Astrocyte of the cerebellum (primary cell): ENCODE measurements at places on chromosomes 5 and 9.

DNA sequence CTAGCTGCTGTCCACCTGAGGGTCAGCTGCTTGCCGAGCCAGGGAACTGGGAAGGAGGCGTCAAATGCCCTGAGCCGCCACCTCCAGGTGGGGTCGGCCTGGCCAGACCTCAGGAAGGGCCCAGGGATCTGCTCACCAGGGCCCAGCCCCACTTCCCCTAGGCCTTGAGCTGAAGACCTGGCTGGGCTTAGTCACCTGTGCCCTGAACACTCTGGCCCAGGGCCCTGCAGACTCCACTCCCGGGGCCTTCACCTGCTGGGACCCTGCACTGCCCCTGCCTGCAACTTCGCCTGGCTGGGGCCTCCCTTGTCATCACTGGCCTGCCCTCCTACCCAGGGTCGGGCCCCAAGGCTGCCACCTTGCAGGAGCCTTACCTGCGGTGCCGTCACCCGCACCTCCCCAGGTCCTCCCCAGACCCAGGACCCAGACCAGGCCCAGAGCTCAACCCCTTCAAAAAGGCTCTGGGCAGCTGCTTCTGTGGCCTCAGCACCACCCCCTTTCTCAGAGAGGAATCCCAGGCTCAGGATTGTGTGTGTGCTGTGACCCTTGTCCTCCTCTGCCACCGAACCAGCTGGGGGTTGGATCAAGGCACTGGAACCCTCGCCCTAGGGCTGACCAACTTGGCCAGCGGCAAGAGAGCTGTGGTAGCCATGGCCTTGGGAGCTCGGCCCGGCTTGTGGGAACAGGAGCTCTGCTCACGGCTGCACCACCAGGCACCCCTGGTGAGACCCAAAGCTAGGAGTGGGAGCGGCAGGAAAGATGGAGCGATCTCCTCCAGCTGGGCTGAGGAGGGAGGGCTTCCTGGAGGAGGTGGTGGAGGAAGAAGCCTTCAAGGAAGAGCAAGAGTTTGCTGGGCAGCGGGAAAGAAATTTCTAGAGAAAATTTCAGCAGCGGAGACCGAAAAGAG, 1.2 kb upstream of the NELFB start:
- DNase-seq, result no peak

DNA sequence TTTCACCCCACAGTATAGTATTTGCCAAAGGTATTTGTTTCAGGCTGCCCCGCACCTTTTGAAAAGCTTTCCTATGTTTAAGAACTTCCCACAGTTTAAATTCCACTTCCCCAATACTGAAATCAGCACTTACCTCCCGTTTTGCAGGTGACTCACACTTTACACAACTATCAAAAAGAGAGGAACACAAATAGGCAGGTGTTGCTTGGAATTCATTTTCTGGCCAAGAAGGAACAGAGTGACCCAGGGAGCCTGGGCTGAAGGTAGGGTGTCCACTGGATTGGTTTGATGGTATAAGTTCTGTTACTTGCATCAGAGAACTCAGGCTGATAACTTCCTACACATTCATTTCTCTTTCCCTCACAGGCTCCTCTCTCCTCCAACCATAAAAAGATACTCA, 60.1 kb upstream of the SLC30A5 start:
- DNase-seq, result no peak

DNA sequence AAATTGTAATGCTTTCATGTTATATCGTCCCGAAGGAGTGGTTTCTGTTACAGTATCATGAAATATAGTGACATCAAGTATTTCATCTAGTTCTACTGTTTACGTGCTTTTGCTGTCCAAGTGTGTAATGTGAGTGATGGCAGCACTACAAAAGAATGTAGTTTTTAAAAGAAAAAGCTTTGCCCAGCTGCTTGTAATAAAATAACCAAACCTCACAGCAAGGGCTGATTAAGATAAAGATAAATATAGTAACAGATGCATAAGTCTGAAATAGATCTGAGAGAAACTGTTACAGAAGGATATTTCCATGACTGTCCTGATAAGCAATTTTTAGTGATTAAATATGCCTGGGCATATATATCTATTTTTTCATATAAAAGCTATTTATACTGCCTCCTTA, 106.4 kb downstream of the AUH start:
- DNase-seq, result peak; percentile 16

GRCh38 chr9:134297083-134297410, 29.2 kb upstream of the RXRA start:
- no peak for DNase-seq

DNA sequence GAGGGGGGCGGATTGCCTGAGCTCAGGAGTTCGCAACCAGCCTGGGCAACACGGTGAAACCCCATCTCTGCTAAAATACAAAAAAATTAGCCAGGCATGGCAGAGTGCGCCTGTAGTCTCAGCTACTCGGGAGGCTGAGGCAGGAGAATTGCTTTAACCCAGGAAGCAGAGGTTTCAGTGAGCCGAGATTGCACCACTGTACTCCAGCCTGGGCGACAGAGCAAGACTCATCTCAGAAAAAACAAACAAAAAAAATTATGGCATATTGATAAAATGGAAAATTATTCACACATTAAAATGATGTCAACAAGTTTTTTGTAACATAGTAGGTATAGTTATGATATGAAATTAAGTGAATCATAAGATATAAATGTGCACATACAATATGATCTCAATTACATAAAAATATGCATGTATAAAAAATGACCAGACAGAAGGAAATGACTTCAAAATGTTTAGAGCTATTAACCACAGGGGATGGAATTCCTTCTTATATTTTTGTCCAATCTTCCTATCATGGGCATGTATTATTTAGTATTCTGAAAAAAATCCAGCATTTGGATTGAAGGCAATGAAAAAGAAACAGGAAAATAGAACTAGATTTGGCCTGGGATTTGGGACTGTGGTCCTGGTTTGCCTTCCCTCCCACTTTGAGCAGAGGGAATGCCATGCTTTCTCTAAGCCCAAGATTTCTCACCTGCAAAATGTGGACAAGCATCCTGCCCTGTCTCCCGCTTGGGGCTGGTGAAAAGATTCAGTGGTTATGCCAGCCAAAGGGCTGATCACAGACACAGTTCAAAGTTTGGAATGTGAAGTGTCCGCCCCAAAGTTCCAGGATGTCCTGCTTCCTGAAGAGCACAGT, 19.5 kb downstream of the SPAAR start:
- no peak for DNase-seq

- DNase-seq, result no peak
Observed at GRCh38 chr9:459491-460444, 245.1 kb downstream of the DOCK8 start.

DNA sequence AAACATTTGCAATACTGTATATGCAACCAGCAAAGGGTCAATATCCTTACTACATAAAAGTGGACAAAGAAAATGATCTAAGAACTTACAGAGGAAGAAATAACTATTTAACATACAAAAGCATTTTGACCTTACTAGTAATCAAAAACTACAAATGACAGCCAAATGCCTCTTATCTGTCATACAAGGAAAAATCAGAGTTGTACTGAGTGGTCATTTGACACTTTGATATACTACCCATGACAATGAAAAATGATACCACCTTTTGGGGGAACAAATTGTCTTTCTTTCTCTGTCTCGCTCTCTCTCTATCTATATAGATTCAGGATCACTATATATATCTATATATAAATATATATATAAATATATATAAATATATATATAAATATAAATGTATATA, 50.4 kb upstream of the ZSWIM6 start:
- DNase-seq, result no peak
